GM03348 (cell line): ENCODE measurements at places on chromosomes 3 and 15.

GRCh38 chr3:33787328-33788009 is 11.0 kb upstream of the PDCD6IP start:
- peak; percentile 76 for DNase-seq

DNA sequence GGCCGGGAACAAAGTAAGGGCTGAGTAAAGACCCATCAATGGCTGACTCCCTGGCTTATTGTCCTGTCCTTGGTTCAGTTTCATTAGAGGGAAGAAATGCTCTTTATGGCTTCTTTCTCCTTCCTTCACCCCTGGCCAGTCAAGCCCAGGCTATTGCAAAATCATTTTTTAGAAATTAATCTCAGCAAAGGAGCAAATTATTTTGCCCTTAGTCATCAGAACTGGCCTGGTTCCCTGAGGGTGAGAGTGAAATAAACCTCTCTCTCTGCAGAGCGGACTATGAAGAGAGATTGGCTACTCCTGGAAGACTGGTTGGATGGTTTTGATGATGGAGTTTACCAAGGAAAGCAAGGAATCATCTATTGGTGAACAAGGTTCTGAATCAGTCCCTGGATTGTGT is 52.7 kb upstream of the OXTR start:
- peak; percentile 44 for DNase-seq

GRCh38 chr3:151895478-151896241 is 22.2 kb downstream of the SUCNR1 start:
- no peak for DNase-seq

DNA sequence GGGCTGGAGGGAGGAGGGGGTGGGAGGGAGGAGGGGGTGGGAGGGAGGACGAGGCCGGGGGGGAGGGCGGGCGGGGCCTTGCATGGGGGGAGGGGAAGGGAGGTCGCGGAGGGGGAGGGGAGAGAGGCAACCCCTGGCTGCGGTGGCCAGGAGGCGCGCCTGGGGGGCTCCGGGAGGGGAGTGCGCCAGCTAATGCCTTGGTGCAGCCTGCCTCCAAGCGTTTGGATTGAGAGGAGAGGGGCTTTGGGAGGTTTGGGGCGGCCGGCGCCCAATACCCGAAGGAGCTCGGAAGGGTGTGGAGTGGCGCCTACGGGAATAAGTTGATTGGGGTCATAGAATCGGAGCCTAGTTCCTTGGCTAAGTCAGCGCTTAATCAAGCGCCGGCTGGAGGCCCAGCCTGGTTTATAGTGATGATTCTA is 557 bp downstream of the TFG start:
- DNase-seq = peak; percentile 61

DNA sequence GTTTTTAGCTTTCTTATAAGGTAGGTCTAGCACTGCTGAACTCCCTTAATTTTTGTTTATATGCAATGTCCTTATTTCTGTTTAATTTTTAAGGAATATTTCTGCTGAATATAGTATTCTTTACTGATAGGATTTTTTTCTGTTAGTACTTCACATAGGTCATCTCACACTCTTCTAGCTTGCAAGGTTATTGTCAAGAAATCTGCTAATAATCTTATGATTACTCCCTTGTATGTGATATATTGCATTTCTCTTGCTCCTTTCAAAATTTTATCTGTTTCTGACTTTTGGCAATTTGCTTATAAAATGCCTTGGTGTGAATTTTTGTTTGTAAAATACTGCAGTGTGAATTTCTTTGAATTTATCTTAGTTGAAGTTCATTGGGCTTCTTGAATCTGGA is 298.4 kb downstream of the GAP43 start:
- DNase-seq = no peak

DNA sequence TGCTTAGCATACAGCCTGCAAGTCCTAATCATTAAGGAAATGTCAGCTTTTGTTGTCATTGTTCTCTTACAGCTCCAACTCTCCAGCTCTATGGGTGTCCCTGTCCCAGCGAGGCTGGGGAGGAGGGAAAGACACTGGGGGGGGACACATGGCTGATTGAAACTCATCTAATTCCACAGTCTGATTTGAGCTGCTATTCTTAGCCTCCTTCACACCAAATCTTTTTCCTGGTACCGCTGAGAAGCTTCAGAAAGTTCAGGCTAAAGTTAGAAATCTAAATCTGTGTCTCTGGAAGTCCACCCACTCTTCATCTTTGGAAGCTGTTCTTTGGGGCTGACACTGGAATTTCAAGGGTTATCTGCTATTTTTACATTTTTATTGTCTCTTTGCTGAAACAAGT is 61.3 kb upstream of the RASGRP1 start:
- DNase-seq = no peak

DNA sequence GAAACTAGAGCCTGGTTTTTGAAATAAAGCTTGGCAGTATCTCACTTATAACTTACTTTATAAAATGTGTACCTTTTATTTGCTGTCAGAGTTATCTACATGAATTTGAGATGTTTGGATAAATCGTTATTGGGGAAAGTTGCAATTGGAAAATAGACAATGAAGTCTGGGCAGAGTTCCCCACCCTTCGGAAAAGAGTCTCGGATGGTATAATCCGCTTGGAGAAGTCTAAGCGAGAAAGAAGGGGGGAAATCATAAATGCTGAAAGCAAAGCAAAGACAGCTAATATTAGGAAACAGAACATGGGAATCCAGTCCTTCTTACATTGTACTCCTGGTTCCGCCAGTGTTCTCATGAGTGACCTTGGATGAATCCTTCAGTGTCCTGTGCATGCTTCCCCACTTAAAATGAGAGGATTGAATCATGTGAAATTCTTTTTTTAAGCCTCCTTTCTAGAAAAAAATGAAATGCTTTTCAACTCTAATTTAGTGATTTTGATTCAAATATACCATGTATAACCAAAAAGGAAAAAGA is 162.4 kb downstream of the ATG7 start:
- peak; percentile 10 for DNase-seq

DNA sequence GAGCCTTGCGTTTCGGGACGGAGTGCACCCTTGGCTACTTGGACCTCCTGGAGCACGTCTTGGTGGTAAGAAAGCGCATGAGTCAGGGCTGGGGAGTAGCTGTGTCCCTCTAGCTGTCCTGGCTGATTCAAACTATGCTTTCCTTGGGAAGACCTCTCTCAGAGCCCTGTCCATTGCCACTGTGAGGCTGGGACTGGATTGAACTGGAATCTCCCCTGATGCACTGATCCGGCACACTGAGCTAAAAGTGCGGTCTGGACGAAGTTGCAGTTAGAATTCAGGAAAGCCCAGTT is 232.6 kb upstream of the TPM1 start:
- no peak for DNase-seq

DNA sequence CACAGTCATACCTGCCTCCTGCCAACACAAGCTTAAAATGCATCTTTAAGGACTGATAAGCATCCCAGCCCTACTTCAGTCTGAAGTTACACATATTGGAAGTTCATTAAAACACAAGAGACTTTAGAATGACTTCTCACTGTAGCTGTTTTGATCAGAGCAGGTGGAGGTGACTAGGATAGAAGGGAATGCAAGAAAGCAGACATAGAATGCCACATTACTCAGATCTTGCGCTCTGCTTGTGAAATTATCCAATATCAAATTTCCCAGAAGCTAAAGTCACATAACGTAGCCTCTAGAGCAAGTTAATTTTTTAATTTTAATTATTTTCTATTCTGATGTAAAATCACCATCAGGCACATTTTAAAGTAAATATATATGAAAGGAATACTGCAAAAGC is 306.5 kb downstream of the PLOD2 start:
- DNase-seq = no peak

DNA sequence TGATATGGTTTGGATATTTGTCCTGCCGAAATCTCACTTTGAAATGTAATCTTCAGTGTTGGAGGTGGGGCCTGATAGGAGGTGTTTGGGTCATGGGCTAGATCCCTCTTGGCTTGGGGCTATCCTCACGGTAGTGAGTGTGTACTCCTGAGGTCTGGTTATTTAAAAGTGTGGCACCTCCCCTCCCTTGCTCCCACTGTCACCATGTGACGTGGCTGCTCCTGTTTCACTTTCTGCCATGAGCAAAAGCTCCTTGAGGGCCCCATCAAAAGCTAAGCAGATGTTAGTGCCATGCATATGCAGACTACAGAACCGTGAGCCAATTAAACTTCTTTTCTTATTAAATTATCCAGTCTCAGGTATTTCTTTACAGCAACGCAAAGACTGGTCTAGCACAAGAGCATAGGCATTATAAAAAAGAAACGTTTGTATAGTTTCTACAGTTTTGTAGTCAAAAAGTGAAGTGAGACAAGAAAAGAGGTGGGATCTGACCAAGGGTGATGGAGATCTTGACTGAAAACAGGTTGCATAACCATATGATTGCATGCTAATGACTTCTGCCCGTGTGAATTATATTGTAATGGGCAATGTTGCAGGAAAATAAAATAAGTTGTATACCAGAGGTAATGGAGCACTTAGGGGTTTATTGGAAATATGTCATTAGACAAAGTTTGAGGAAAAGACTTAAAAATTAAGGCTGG is 28.5 kb upstream of the CLASP2 start:
- no peak for DNase-seq

DNA sequence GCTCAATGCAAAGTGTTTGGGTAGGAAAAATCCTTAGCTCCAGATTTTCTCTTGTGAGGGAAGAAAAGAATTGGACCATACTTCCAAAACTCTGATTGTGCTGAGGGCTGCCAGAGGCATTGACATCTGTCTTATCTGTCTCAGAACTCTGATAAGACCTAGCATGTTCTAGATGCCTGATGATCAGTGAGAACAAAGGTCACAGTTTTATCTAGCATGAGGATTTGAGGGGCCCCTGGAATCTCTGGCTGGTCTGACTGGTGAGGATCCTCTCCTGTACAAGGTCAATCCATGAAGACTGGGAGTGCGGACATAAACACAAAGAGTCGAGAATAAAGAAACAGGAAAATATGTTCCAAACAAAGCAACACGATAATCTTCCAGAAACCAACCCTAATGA is 40.1 kb downstream of the GPR149 start:
- no peak for DNase-seq

- no peak for DNase-seq
These were observed 14.2 kb upstream of the MB21D2 start for GRCh38 chr3:192931825-192932224.

DNA sequence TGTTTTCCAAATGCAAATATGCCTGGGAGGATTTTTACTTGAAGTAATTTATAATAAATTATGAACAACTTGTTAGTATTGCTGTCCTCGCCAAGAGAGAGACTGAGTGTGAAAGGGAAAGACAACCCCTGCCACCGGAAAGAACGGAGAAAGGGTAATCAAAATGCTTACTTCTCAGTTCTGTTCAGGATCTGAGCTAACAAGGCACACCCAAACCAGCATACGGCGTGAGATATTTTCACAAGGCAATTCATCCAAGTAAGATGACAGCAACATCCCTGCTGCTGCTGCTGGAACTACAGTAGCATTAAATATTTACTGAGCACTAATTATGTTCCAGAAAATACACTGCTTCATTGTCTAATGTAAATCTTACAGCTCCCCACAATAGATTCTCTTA is 96.1 kb downstream of the KBTBD8 start:
- no peak for DNase-seq

DNA sequence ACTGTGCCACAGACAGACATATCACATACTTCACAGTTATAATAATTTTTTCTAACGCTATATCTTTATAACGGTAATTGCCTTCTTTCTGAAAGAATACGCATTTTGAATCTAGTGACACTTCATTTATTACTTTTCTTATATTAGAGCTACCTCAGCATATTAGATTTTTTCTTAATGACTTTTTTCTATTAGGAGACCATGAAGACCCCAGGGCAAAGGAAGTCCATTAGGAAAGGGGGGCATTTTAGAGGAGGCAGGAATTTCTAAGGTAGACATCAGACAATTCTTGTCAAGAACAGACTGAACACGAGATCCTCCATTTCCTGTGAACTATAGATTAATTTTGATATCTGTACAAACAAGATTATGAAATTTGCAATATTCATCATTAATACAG is 90.5 kb upstream of the NSMCE3 start:
- no peak for DNase-seq

- peak; percentile 45 for DNase-seq
These were observed 959 bp downstream of the ZNF592 start for GRCh38 chr15:84749111-84749991.

- no peak for DNase-seq
These were observed 82.3 kb downstream of the ST6GAL1 start for GRCh38 chr3:187012609-187013051.

- DNase-seq = no peak
These were observed 39.8 kb downstream of the IDH2 start for GRCh38 chr15:90062462-90062932.

GRCh38 chr3:61575893-61576292 is 14.5 kb downstream of the PTPRG start:
- DNase-seq = no peak

GRCh38 chr3:61715886-61716527 is 154.6 kb downstream of the PTPRG start:
- DNase-seq = no peak

- no peak for DNase-seq
These were observed 512.5 kb downstream of the ROBO1 start for GRCh38 chr3:79255292-79255691.

DNA sequence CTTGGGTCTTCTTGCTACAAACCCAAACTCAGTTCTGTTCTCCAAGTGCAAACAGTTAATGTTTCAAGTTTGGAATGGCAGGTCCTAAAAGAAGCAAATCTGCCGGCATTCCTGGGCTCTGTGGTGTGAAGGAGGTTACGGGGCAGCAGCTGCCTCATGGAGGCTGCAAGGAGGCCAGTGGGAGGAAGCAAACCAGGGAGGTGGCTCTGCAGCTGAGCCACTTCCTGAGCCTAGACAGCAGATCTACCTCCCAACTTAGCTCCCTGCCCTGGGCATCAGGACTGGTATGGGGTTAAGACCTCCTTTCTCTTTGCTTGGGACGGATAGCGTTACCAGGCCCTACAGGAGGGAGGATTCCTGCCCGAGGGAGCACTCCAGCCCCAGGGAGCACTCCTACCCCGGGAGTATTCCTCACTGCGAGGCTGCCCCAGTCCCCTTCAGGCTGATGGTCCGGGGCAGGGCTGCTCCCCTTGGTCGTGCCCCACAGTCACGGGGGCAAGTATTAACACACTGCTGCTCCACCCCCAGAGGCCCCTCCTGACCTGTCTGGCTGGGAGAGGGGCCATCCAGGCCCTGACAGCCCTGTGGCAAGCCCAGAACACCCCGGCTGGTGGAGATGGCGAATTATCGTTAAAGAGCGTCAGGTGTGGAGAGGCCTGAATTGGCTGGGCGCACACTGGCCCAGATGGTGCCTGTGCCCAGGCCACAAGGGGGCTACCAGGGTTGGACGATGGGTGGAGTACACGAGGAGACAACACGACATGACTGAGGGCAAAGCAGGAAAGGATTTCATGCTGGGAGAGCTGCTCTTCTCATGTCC is 129.9 kb downstream of the ATP10A start:
- no peak for DNase-seq

DNA sequence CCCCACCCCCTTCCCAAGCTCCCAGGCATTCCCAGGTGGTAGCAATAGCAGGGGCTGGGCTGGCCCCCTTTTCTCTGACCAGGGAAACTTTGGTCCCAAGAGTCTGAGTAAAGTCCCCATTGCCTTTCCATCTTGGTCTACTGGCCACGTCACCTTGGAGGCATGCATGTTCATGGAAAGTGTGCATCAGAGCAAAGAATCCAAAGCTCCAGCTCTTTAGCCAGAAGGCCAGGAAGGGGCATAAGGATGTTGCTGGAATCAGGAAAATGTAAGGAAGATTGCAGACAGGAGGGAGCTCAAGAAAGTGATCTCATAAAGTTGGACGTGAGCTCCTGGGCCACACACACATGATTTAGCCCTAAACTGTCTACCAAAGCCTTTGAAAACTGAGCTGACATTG is 63.6 kb downstream of the KBTBD12 start:
- DNase-seq = no peak

- no peak for DNase-seq
These were observed 106.6 kb upstream of the IGSF10 start for GRCh38 chr3:151567477-151567876.

GRCh38 chr15:73709241-73709640 is 25.1 kb downstream of the CD276 start:
- DNase-seq = no peak
